Activated T-helper 2 cell treated with anti-CD3 and anti-CD28 coated beads, Interferon-gamma antibody, Interleukin-2, Interleukin-4, amounts not matched to agents 10 μg/mL and 5 μg/mL and 100 μg/mL, durations not matched to agents 14 hours and 24 hours and 36 hours (primary cell): ENCODE measurements at places on chromosomes 6 and 20. TPM values are rescaled to one million over a fixed set of nuclear protein-coding genes. Genes with fewer than 3 reads are reported as not detected.

Gene TREML1
- total RNA-seq, result not detected in 2 replicates

Gene LGSN
- total RNA-seq, result not detected in 2 replicates

Gene ZC3H12D
- total RNA-seq, result 15.0 and 15.6 TPM in 2 replicates

DNA sequence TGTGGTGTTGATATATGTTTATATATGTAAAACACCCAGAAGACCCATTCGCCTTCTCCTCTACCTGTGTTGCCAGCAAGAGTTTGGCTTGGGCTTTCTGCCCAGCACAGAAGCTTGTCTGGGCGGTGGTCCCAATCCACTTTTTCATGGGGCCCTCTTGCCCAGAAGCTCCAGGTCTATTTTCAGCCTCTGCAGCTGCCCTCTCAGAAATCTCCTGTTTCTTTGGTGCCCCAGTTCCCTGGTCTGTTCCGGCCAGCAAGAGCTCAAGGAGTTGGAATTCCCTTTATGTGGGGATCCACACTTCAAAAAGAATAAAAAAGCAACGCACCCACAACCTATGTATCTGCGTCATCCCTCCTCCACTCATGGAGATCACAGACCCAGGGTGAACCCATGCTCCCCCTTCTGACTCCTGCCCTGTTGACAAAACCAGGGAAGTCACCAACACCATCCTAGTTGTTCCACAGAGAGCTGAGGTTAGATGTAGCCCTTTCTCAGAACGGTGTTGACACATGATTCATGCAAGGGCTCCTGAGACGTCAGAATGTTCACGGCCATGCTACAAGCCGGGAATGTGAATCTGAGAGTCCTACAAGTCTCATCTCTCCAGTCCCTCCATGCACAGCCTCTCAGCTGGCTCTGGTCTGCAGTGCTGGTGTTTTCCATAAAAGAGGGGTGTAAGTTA is 156.8 kb upstream of the RIN2 start:
- no peak for DNase-seq

DNA sequence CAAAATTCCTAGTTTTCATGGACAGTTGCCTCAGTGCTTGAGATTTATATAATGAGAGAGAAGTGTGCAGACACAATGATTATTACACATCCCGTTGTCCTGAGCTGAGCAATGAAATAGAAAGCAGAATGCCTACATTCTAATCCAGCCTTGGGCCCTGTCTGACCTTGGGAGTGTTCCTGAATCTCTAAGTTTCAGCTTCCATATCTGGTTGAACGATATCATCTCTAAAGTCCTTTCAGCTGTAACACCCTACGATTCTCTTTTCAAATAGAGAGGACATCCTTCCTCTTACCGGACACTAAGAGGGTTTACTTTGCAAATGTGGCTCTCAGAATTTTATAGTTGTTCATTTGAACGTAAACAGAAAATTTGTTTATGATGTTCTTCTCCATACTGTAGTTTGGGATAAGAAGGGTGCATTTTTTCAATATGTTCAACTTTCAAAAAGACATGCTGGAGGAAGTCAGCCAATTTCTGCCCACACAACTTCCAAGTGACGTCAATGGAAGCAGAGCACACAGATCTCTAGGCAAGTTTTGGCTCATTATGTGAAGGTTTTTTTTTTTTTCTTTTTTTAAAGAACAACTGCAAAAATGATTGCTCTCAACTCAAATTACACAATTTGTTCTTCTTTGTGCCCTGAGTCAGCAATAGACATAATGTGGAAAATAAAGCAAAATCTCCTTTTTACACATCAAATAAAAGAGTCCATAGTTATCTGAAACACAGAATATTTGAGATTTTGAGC is 50.4 kb downstream of the PDE7B start:
- DNase-seq, result no peak

Gene HLA-DRA
- 20.8 and 23.7 TPM in 2 replicates for total RNA-seq

DNA sequence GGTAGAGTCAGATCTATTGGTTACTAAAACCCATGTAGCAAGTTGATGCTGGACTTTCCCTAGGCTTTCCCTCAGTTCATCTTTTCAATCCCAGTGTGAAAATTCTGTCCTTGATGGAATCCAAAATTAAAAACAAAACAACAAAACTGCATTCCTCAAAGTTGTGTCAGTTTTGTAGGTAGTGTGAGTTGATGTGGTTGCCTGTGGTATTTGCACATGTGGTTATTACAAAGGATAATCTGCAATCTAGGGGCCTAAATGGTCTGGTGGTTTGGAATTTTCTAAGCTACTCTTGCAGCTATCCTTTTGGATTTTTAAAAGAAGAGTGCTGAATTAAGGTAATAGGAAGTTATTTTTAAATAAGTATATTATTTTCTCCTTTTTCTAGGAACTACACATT is 132.2 kb upstream of the SCGN start:
- DNase-seq, result no peak

DNA sequence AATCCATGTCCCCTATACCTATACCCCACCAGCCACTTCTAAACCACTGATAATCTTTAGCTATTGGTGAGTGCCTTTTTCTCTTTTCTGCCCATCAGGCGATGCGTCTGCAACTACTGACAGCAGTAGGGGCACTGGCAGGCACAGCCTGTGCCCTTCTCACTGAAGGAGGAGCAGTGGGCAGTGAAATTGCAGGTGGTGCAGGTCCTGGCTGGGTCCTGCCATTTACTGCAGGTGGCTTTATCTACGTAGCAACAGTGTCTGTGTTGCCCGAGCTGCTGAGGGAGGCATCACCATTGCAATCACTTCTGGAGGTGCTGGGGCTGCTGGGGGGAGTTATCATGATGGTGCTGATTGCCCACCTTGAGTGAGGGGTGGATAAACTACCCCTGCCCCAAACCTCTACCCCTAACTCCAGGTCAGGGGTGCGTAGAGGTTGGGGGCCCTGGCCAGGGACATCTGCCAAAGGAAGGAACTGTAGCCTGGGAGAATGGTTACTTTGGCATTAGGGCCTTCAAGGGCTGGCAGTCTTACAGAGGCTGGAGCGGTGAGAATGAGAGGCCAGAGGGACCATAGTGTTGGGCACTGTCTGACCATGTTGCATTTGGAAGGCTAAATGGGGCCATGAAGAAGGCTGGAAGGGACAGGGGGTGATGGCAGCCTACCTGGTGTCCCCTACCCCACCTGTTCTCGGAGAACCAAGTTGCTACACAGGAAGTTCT is 851 bp upstream of the HSD17B8 start:
- no peak for DNase-seq

- no peak for DNase-seq
Observed at GRCh38 chr6:142302421-142303175, 791 bp downstream of the ADGRG6 start.

DNA sequence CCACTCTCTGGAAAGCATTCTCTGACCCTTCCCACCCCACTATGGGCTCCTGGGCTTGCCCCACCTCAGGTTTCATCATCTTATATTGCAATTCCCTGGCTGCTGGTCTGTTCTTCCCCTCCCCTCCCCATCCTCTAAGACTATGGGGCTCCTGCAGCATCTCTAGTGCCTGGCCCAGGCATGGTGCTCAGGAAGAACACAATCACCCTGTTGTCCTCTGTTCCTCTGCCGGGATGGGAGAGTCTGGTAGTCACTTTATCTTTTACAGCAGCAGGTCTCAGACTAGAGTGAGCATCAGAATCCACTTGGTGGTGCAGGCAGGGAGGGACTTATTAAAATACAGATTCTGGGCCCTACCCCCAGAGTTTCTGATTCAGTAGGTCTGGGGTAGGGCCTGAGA is 5.0 kb upstream of the LPIN3 start:
- DNase-seq, result no peak

- peak; percentile 75 for DNase-seq
Observed at GRCh38 chr20:33667676-33668465, 1.1 kb downstream of the ACTL10 start.

DNA sequence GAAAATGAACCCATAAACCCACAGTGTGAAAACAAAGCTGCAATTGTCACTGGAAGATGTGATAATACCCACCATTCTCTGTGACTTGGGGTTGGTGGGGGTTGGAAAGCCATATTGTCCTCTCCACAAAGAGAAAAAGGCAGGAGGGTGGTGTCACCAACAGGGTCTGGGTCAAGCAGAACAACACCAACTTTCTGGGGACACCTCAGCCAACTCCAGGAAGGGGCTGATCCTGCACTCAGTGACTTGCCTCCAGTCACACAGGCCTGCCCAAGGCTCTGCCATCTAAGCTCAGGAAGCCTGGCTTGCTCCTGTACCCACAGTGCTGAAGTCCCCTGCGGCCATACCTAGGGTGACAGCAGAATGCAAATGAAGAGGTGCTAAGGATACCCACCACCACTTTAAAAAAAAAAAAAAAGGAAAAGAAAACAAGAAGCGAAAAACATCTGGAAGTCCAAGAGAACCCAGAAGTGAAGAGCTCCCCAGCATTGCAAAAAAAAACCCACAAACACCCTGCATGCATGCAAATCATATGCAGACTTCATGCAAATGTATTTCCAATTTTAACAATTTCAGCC is 110.6 kb downstream of the PREX1 start:
- DNase-seq, result no peak

- DNase-seq, result no peak
Observed at GRCh38 chr6:26544473-26544872, 6.3 kb downstream of the HMGN4 start.

DNA sequence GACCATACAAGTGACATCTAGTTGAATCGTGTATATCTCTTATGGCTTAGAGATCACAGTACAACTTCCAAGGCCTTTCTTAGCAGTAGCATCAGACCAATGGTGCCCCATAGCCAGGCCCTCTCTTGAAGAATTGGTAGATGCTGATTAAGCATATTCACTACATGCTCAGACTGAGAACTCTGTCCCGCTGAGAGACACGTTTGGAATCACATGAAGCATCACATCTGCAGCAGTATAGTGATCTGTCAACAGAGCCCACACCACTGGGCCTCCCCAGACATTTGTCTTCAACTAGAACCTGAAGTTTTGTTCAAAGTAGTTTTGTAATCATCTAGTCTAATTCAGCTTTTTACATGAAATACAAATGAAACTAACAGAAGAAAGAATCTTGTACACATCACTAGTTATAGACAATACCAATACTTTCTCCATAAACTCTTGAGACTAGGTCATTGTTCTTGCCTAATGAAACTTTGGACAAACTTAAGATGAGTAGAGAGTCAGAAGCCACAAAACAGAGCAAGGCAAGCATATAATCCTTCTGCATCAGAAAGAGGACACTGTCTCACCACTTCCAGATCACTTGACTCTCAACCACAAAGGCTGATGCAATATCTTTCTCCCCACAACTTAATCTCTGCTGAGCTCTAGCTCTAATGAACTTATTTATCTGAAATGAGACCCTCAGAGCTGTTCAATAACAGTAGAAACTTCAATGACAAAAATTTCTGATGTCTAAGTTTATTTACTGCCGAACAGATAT is 182.7 kb downstream of the TBX18 start:
- no peak for DNase-seq

Gene GRM1
- not detected in 2 replicates for total RNA-seq

DNA sequence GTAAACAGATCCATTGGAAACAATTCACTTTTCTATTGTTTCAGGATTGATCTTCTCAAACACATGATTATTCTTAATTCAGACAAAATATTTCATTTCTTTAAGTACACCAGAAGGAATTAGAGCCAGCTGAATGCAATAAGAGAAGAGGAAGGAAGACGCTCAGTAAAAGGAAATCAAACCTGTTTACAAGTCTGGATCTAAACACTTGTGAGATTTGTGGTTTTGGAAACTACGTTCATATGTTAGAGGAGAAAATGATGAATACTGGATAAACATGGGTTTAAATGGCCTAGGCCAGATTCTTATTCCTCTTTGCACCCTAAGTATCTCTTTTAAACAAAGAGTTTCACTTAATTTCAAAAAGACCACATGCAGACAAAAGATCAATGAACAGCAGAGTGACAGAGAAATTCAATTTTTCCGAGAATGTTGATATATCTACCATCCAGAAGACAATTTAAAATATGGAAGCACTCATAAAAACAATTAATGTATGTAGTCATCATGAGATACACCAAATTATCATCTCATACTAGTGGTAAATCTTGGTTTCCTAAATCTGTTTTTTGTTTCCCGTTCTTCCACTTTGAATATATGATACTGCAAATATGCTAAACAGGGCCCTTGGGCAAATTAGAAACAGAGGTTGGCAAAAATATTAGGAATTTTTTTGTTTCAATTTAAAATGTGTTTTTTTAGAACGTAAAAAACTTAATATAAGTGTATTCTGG is 703.5 kb upstream of the CITED2 start:
- DNase-seq, result no peak

DNA sequence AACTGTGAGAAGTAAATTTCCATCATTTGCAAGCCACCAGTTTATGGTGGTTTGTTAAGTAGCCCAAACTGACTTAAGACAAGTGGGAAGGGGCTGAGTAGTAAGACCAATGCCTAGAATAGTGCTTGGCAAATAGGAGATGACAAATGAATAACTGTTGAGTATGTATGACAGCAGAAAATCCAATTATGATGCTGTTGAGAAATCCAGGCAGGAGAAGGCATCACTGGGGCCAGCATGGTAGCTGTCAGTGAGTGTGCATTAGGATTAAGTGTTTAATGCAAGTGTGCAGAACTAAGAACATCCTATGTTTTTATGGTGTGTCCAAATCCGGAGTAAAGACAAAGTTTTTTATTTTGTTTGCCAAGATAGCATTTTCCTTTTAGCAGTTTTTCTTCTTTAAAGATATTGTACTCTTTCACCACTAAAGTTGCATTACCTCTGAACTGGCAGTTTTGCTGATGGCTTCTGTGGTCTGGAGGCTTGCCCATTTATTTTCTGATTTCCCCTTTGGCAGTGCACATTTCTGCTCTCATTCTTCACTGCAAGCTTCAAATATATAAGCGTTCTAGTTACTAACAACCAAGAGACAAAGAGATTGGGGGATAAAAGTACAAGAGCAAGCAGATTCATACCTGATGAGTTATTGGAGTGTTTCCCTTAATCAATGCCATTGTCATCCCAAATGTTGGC is 289.7 kb downstream of the KCNQ5 start:
- DNase-seq, result no peak

GRCh38 chr20:10761232-10761631 is 87.4 kb upstream of the JAG1 start:
- no peak for DNase-seq

Gene OR2J3
- total RNA-seq, result not detected in 2 replicates

Gene RFX6
- total RNA-seq, result not detected in 2 replicates

Gene BHLHE23
- total RNA-seq, result not detected in 2 replicates

Gene NOX3
- not detected in 2 replicates for total RNA-seq

GRCh38 chr6:33985313-33985751 is 160.6 kb downstream of the GRM4 start:
- DNase-seq, result no peak
